NCI-H1930 (cell line): ENCODE measurements at places on chromosomes 16 and 17.

DNA sequence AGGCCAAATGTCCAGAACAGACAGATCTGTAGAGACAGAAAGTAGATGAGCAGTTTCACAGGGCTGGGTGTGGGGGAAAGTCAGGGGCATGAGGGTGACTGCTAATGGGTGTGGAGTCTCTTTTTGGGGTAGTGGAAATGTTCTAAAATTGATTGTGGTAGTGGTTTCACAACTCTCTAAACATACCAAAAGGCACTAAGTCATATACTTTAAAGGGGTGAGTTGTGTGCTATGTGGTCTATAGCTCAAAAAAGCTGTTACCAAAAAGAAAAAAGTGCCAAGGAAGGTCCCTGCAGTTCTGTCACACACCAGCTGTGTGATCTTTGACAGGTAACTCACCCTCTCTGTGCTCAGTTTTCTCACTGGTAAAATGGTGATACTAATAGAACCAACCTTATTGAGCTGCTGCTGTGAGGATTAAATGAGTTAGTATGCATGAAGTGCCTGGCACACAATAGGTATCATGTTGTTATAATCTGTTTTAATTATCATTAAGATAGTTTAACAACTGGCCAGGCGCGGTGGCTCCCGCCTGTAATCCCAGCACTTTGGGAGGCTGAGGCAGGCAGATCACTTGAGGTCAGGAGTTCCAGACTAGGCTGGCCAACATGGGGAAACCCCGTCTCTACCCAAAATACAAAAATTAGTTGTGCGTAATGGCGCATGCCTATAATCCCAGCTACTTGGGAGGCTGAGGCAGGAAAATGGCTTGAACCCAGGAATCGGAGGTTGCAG, 10.3 kb downstream of the ITGAX start:
- no peak for DNase-seq

DNA sequence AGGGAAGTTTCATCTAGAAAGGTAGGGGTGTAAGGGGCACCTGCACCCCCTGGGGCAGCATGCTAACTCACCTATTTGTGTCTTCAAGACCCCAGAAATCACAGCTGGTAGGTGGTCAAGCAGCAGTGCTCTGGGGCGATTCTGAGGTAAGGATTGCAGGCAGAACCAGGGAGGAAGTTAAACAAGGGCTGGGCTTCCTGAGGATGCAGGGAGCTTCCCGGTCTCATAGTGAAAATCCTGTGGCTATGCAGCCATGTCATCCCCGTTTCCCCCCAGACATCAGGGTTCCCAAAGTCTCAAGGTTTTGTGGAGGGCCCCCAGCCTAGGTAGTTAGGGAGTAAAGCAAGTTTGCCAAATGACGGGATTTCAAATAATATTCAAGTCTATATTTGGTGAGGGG, 78.5 kb downstream of the C16orf78 start:
- DNase-seq: no peak

DNA sequence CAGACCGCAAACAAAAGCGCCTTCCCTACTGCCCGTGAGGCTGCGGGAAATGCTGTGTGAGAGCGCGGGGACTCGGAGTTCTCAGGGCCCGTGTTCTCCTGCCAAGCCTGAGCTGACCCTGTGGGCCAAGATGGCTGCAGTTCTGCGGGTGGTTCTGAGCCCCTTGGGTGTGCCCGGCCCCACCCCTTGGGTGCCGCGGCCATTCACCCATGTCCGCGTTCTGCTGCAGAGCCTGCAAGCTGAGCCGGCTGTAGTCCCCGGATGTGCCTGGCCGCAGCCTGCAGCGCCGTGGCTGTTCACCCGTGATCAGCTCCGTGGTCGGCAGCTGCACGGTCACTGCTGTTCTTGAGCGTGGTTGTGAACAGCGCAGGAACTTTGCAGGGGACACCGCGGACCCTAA, 20.0 kb downstream of the ACSF3 start:
- DNase-seq: no peak

GRCh38 chr16:70804734-70805169, 3.8 kb upstream of the VAC14 start:
- DNase-seq: no peak

DNA sequence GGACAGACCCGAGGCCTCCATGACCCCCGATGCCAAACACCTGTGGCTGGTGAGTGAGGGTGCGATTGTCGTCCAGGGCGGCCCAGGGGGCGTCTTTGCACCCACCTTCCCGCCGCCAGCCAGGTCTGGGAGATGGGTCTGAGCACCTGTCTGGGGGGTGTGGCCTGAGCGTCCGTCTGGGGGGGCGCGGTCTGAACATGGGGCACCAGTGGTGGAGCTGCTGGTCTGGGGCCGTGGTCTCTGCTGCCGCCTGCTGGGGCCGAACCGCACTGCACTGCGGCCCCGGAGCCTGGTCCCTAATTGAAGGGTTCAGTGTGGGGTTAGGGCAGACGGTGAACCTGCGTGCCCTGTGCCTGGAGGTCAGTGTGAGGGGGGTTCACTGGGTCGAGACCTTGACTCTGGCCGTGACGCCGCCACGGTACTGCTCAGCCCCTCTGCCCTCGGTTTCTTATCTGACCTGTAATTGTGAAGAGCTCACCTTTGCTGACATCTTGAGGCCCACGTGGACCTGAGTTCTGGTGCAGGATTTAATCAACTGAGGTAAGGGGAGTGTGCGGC, 12.6 kb upstream of the TCF25 start:
- no peak for DNase-seq

DNA sequence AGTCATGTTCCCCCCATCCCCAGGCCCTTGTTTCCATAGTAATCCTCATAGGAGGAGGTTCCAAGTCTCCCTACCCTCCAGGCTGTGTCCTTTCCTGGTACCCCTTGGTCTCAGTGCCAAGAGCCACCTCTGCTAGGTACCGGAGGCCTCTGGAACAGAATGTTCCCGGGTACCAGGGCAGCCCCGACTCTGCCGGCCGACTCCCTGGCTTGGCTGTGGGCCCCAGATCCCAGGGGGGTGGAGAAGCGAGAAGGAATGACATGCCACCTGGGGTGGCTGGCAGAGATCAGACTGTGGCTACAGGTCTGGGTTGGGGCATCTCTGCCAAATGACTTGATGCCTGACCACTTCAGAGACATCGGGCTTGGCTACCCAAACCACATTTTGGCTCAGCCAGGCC, 3.6 kb downstream of the STAC2 start:
- DNase-seq: no peak

DNA sequence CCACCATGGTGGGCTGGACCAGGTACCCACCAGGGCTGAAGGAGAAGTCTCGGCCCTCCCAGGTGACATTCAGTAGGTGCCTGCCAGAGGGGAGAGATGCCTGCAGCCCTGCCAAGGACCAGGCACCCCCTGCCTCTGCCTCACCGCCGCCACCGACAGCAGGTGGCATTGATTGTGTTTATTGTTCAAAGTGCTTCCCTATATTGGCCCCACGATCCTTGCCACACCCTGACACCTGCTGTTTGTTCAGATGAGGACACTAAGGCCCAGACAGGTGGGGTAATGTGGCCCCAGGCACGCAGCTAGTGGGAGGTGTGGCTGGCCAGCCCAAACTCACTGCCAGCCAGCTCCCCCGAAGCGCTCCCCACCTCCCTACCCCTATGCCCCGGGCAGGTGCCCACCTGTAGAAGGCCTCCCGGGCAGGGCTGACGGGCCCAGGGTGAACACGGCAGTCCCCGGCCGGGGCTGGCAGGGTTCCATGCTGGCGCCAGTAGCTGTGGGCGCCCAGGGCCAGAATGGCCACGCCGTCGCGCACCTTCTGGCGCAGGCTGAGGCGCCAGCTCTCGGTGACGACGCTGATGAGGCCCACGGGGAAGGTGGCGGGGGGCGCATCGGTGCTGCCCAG, 8.0 kb downstream of the GRIN2C start:
- DNase-seq: no peak

DNA sequence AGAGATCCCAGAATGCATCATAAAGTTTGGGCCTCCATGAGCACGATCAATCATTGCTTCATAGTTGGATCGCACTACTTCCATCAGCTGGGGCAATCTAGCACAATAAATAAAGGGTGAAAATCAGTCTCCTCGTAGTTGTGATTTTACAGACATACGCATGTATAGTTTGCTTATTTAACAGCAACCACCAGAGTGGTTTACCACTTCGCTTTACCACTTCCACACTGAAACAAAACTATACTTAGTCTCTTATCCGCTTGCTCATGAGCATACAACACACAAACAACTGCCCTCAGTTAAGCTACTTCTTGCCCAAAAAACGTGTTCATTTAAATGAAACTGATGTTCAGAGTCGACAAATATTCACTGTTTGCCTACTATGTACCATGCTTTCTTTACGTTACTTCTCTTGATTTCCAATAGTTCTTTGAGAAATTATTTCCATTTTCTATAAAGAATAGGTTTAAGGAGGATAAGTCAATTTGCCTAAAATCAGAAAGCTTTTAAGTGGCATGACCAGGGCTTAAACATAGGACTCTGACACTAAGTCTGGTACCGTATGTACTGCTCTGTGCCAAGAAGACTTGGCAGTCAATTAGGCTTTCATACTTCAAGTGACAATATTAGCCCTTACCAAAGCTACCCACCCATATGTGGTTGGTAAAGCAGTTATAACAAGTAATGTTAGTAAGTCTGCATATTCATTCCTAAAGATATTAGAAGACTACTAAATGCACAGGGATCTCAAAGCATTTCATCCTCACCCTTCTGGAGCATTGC, 22.0 kb downstream of the SETD6 start:
- DNase-seq: no peak

- no peak for DNase-seq
Measured at GRCh38 chr17:18004345-18004744, 31.7 kb downstream of the DRC3 start.

DNA sequence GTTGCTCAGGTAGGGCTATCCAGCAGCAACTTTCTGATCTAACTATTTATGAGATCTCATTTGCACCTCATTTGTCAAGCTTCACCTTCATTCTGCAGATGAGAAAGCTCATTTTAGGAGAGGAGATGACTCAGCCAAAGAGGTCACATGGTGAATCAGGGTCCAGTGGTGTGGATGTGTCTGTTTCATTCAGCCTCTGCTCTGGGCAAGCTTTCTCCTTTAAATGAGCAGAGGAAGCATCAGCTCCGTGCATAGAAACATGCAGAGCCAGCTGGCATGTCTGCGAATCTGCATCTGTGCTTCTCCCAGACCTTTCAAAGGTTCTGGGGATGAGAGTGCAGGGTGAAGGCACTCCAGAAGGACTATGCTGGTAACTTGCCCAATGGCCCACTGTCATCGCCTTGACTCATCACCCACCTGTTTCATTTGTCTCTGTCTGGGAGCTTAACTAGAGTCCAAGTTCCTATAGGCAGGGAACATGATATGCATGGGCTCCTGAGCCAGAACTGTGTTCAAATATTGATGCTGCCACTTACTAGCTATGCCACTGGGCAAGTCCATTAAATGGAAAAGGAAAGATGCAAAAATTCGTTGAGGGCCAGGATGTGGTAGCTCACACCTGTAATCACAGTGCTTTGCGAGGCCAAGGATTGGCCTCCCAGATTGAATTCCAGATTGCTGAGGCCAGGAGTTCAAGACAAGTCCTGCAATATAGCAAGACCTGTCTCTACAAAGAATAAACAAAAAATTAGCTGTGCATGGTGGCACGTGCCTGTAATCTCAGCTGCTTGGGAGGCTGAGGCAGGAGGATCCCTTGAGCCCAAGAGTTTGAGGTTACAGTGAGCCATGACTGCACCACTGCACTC, 67.1 kb upstream of the NLK start:
- no peak for DNase-seq

- DNase-seq: no peak
Measured at GRCh38 chr17:5510771-5511170, 24.4 kb downstream of the MIS12 start.

GRCh38 chr16:3152277-3152990, 17.6 kb downstream of the ZNF213 start:
- peak; percentile 92 for DNase-seq
